ENCODE measurements at places on chromosomes 1 and 21.
A peak's percentile ranks its signal among the peaks of the same experiment; 100 is the strongest.

DNA sequence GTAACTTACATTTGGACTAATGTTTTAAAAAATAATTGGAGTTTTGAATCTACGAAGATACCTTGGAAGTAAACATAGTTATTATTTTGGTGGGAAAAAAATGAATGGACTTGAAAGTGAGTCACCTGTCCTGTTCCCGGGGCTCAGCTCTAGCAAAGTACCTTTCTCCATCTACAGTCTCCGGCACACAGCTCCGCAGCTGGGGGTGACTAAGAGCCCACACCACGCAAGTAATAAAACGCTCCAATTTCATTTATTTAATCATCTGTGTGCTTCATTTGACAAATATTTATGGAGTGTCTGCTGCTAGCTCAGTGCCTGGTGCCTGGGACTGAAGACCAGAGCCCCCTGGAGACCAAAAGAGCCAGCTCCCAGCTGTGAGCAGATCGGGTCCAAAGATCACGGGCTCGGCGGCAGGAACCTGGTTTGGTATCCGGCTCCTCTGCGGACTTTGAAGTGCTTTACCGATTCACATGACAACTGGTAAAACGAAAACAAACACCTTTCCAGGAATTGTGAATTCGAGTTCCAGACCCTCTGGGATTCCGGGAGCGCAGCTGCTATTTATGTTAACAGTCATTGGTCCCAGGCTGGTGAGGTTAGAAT is 1.7 kb upstream of the RIPK4 start:
- DNase-seq: no peak

DNA sequence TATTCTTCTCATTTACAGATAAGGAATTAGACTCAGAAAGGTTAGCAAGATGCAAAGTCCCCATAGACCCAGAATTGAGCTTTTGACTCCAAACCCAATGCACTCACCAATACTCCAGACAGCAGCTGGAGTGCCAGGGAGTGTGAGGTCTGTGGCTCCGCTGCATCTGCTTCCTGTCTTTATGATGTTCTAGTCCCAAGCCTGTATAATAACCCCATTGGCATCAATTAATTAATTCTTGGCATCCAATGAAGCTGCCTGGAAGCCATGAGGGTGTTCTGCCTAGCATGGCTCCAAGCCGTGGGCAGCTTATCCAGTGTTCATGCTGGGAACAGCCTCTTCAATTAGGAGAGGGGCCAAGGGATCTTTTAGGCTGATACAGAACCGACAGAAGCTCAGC is 188.7 kb downstream of the GIPC2 start:
- DNase-seq: no peak

GRCh38 chr1:233505130-233505529 is 108.8 kb upstream of the KCNK1 start:
- no peak for DNase-seq

- no peak for DNase-seq
These were observed 66.1 kb upstream of the ACTL8 start for GRCh38 chr1:17689011-17689410.

GRCh38 chr1:237303929-237304328 is 261.9 kb downstream of the RYR2 start:
- DNase-seq: no peak

GRCh38 chr1:115336741-115337140 is 1.3 kb downstream of the NGF start:
- no peak for DNase-seq

DNA sequence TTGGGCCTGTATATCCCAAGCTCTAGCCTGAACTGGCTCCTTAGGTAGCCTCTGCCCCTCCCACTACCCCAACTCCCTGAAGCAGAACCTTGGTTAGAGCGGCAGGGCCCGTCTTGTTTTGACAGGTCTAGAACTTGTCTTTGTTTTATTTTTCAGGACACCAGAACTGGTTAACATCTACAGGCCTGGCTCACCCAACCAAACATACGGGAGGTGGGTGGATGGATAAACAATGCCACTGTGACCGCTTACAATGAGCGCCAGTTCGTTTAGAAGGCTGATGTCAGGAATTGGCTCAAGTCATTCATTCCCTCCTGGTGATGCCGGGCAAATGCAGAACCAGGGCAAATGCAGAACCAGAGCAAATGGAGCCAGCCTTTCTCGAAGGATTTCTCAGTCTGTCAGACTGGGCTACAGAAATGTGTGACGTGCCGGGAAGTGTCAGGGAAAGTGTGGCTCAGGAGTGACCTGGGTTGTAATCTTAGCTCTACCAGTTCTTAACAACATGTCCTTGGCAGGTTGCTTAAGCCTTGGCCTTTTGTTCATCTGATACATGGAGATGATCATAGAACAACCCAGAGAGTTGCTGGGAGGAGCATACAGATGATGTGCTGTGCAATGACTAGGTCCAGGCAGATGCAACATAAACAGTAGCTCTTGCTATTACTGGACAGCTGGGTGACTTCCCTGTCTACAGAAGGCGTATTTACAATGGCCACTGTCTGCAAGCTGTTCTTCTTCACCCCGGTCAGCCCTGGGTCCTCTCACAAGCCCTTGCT is 30.5 kb upstream of the BTG2 start:
- DNase-seq: peak; percentile 75

DNA sequence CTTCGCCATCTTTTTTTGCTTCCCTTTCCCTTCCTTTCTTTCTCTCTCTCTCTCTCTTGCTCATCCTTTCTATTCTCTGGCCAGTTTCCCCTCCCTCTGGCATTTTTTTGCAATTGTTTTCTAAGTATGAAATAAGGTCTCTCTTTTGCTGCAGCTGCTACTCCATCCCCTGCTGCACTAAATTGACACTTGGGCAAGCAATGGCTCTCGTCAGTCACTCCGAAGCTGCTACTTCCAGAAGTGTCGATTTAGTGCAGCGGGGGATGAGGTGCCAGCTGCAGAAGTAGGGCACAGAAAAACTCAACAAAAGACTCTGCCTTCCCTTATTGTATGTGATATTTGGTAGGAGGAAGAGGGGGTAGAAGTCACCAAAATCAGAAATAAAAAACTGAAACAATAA is 642.3 kb downstream of the RWDD3 start:
- DNase-seq: no peak

- no peak for DNase-seq
These were observed 898.3 kb upstream of the B3GALT2 start for GRCh38 chr1:194084755-194085154.

DNA sequence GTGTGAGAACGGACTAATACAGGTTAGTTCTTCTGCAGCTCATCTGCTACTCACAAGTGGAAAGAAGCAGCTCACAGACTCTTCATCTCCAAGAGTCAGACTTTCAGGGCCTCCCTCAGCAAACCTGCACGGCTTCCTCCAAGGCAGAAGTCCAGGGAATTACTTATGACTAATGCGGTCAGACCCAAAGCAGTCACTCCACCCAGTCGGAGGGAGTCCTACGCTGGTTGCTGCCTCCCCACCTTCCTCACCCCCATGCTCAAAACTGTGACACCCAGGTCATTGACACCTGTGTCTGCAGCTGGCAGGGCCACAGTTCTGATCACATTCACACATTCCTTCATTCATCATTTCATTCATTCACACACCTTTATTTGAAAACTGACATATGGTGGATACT is 38.4 kb upstream of the PRDM2 start:
- no peak for DNase-seq

GRCh38 chr1:53804791-53805505 is 33.1 kb downstream of the NDC1 start:
- no peak for DNase-seq

Measured in hippocampal formation (tissue), 2 donors.